ENCODE measurements at places on chromosomes 2 and 18.

DNA sequence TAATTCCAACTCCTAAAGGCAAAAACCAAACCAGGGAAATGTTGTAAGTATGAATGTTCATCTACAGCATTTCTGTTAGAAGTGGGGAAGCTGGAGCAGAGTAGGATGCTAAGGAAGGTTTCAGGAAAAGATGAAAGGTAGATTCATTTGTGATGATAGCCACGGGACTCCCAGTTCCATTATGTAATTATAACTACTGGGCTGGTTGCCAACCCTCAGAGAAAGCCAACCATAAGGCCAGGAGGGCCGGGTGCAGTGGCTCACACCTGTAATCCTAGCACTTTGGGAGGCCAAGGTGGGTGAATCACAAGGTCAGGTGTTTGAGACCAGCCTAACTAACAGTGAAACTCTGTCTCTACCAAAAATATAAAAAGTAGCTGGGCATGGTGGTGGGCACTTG, 288.9 kb upstream of the ETAA1 start:
- DNase-seq, result no peak

GRCh38 chr2:237165405-237166276, 80.0 kb downstream of the COPS8 start:
- no peak for DNase-seq

- no peak for DNase-seq
Observed at GRCh38 chr2:236552581-236553363, 16.9 kb upstream of the ACKR3 start.

DNA sequence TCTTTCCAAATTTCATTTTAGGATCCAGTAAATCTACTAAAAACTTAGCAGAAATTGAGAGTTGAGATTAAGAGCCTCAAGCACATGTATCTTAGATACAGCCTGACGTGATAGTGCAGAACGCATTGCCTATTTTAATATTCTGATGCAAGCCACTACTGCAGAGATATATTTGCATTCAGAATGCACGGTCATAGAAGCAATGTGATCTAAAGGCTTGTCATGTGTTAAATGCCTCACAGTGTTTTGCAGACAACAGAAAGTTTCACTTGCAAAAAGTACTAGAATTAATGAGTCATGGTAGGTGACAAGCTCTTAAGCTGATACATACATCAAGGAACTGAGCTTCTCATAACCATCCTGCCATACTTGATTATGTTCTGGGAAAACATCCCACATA, 886.7 kb upstream of the CHAC2 start:
- no peak for DNase-seq

DNA sequence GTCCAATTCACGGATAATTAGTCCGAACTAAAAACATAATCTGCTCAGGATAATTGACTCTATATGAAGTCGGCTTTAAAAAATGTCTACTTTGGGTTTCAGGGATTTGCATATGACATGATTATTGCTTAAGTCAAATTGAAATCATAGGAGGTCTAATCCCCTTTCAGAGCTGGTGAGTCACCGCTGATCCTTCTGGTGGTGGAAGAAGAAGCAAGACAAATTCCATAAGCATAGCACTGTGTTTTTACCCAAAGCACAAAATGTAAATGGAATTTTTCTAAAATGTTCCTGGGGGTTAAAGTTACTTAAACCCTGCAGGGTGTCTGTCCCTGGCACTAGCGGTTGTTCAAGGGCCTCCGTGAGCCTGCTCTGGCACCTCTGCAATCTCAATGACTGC, 460.2 kb downstream of the LRATD1 start:
- DNase-seq, result peak; percentile 29

GRCh38 chr2:65264821-65265670, 37.4 kb downstream of the ACTR2 start:
- DNase-seq, result peak; percentile 29

DNA sequence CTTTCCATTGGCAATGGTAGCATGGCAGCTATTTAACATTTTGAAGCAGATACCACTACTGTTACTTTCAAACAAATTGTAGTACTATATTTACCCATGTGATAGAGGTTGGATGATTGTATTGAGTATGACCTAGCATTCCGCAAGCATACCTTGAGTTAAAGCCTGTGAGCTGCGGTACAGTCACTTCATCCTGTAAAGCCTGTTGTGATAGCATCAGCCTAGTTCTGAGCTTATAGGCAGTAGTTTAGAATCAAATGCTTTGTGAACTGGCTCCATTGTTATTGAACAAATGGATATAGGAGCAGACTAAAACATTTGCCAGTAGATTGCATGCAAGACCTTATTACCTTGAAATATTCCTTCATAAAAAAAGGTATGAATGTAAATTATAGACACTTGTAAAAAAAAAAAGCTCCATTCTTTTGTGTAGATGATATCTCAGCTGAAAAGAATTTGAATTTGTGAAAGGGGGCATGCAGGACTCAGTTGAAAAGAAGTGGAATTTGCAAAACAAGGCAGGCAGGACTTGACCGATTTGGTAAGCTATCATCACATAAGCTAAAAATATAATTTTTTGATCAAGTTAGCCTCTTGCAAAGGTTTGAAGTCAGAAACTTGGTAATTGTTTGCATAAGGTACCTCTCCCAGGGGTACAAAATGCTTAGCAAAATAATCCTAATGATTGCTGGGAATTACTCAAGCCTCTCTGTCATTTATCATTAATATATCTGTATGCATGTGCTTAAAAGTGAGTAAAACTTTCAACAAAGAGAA, 138.5 kb upstream of the ITGA4 start:
- DNase-seq, result no peak

- no peak for DNase-seq
Observed at GRCh38 chr2:160315337-160315736, 115.3 kb upstream of the ITGB6 start.

- no peak for DNase-seq
Observed at GRCh38 chr2:64201151-64201550, 56.9 kb upstream of the PELI1 start.

- DNase-seq, result no peak
Observed at GRCh38 chr2:223856021-223856420, 18.6 kb upstream of the AP1S3 start.

- no peak for DNase-seq
Observed at GRCh38 chr2:155871940-155872339, 460.6 kb downstream of the NR4A2 start.

DNA sequence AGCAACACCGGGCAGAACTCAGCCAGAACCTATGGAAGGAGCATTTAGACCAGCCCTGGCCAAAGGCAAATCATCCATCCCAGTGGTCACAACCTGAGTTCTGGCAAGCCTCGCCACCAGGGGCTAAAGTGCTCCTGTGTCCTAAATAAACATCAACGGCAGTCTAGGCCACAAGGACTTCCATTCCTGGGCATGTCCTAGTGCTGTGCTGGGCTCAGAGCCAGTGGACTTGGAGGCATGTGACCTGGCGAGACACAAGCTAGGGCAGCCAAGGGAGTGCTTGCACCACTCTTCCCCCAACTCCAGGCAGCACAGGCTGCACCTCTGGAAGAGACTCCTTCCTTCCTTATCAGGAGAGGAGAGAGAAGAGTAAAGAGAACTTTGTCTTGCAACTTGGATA, 69.0 kb downstream of the ST6GAL2 start:
- DNase-seq, result no peak

GRCh38 chr2:42196403-42197267, 27.5 kb downstream of the EML4 start:
- no peak for DNase-seq

DNA sequence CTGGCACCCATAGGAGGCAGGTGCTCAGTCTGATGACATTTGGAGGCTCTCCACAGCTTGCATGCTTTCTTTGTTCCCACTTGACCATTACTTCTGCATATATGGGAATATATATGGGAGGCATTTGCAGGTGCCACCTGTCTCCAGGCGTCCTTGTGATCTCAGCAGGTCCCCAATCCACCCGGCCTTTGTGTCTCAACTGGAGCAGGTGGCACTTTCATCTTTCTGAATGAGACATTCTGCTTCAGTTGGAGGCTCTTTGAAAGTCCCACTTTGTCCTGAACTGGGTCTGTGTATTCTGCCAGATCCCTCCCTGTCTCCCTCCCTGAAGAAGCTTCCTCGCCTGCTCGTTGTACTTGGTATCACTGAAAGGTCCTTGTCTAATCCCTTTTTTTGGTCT, 318.1 kb upstream of the EPAS1 start:
- no peak for DNase-seq

DNA sequence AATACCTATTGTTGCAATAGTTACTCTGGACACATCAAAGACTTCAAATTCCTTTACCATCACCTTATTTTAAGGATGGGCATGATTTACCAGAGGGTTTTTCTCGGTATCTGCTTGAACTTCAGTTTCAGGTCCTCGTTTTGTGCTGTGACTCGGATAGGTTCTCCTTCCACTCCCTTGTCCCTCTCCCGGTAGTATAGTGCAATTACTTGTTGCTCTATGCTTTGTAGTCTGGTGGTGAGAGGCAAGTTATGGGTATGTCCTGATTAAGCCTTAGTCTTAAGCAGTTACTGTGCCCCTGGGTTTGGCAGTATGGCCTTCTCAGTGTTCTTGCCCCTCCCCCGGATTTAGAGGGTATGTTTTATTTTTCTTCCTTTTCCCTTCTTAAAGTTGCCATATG, 96.6 kb downstream of the RHBDD1 start:
- no peak for DNase-seq

GRCh38 chr2:136932700-136933099, 167.4 kb downstream of the THSD7B start:
- DNase-seq, result peak; percentile 40

DNA sequence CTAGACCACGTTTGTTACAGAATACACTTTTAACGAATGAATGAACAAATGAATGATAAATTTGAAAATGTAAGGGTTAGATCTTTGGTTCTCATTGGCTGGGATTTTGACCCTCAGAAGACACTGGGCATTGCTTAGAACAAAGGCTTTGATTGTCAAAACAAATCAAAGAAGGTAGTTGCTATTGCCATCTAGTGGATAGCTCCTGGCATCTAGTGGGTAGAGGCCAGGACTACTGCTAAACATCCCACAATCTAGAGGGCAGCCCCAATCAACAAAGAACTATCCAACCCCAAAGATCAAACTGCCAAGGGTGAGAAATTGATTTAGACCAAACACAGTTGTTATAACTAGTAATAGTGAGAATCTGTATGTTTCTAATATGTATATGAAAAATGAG, 552.3 kb downstream of the KCNJ3 start:
- no peak for DNase-seq

GRCh38 chr18:63962137-63962536, 7.7 kb upstream of the SERPINB8 start:
- DNase-seq, result no peak

DNA sequence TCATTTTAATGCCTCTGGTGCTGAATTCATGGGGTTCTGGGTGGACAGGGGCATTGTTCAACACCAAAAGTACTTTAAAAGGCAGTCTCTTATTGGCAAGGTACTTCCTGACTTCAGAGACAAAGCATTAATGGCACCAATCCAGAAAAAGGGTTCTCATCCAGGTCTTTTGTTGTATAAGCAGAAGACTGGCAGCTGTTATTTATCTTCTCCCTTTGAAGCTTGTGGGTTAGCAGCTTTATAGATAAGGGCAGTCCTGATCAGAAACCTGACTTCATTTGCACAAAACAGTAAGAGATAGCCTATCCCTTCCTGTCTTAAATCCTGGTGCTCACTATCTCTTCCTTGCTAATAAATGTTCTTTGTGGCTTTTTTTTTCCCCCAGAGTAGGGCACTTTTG, 68.8 kb downstream of the VPS54 start:
- no peak for DNase-seq

DNA sequence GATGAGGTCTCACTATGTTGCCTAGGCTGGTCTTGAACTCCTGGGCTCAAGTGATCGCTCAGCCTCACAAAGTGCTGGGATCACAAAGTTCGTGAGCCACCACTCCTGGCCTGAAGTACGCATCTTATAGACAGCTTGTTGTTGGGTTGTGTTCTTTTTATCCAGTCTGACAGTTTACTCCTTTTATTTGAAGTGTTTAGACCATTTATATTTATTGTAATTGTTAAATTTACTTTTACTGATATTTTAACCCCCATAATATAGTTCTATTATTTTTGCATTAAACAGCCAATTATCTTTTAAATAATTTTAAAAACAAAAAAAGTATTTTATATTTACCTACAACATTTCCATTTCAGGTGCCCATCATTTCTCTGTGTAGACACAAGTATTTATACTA, 303.0 kb upstream of the HDAC4 start:
- DNase-seq, result no peak

DNA sequence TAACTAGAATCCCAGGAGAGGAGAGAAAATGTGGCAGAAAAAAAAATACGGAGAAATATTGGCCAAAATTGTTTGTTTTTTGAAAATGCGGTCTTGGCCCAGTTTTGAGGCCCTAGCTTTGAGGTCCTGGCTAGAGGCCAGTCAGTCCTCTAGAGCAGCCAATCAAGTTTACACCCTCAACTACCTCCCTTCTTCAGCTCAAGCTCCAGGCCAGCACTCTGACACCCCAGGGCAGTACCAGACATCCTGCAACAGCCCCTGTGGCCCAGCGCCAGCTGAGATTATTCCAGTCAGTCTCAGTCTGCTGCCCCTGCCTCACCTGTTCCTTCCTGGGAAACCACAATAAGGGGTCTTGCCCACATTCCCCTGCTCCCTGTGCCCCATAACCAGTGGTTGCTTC, 107.7 kb downstream of the UGGT1 start:
- DNase-seq, result no peak

DNA sequence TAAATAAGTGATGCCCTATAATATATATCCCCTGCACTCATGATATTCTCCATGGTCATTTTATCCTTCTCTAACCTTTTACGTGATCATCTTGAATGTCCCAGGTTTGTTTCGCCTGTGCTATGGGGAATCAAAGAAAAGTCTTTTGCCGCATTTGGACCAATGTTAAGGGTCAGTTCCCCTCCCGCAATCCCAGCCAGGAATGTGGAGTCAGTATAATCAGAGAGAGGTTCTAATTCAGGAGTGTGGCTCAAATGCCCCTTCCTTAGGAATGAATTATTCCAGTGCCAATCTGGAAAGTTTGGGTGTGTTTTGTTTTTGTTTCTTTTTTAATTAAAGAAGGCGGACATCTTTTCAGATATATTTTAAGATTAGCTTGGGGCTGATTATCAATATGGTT, 41.8 kb downstream of the PMS1 start:
- no peak for DNase-seq

- DNase-seq, result no peak
Observed at GRCh38 chr2:188898261-188898660, 75.9 kb upstream of the COL3A1 start.

DNA sequence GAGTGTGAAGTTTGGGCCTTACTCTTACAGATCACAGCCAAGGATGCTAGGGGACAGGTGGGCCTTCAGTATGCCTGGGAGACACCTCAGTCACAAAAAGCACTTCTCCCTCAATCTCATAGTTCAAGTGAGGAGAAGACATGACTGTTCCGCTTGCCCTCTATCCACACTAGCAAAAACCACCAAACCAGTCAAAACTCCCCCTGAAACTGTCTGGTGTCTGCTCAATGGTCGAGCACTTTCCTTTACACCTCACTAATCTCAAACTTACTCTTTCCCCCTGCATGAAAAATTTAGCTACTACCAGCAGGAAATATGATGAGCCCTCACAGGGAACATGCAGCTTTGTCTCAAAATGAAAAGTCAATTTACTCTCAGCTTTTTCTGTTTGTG, 232.2 kb downstream of the TRIB2 start:
- DNase-seq, result no peak

GRCh38 chr2:19287324-19287723, 71.1 kb downstream of the OSR1 start:
- DNase-seq, result no peak
